GM18507 (cell line): ENCODE measurements at places on chromosomes 4 and X.

DNA sequence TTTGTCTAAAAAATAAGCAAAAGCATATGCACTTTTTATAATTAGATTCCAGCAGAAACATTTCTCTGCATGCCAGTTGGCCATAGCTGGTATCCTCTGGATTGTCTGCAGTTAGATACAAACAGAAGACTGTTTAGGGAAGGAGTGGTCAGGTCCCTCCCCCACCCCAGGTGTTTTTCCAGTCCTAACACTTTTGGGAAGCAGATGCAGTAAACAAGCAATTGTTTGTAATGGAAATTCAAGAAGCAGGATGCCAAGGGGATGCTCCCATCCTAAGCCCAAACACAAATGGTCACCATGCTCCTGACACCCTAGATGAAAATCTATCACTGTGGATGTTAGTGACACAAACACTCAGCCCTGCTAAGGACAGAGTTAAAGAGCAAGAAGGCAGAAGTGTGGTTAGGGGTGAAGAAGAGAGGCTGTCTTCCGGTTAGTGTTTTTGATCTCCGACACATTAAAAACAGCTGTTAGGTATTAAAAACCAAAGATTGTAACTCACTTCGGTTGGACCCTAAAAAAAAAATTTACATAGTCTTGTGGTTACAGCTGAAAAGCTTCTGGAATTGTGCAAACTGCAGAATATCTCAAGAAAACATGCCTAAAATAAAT lies 7.9 kb downstream of the LEF1 start:
- no peak for DNase-seq

GRCh38 chr4:121472937-121473721 lies 92.3 kb upstream of the QRFPR start:
- no peak for DNase-seq

GRCh38 chr4:151485541-151486131 lies 76.7 kb downstream of the FHIP1A start:
- no peak for DNase-seq

GRCh38 chr4:14177987-14178386 lies 550.5 kb upstream of the BOD1L1 start:
- DNase-seq = no peak
